ENCODE measurements at places on chromosomes 12 and 14.
A peak's percentile ranks its signal among the peaks of the same experiment; 100 is the strongest.

DNA sequence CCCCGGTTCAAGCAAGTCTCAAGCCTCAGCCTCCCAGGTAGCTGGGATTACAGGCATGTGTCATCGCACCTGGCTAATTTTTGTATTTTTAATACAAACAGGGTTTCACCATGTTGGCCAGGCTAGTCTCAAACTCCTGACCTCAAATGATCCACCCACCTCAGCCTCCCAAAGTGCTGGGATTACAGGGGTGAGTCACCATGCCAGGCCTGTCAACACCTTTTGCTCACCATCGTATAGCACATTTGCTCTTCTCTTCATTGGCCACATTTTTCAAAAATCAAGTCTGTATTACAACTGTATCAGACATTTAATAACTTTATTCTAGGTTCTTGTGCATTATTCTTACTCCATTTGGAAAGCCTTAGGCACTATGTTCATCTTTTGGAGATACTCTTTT is 50.3 kb downstream of the BCAT1 start:
- no peak for DNase-seq

- no peak for DNase-seq
Observed at GRCh38 chr12:66550626-66551025, 128.2 kb downstream of the GRIP1 start.

DNA sequence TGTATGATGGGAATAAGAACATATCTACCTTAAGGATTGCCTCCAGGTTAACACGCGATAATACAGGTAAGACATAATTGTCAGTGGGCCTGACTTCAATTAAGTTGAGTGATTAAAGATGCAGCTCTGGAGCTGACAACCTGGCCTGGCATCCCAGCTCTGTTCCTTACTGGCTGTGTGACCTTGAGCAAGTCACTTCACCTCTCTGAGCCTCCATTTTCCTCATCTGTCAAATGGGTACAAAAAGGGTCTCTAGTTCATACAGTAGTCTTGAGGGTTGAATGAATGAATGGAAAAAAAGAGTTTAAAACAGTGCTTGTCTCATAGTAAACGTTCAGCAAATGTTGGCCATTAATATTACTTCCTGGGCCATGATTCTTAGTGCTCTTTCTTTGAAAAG is 213.9 kb downstream of the PHETA1 start:
- DNase-seq = no peak

- DNase-seq = no peak
Observed at GRCh38 chr12:128318341-128318740, 51.4 kb downstream of the TMEM132C start.

DNA sequence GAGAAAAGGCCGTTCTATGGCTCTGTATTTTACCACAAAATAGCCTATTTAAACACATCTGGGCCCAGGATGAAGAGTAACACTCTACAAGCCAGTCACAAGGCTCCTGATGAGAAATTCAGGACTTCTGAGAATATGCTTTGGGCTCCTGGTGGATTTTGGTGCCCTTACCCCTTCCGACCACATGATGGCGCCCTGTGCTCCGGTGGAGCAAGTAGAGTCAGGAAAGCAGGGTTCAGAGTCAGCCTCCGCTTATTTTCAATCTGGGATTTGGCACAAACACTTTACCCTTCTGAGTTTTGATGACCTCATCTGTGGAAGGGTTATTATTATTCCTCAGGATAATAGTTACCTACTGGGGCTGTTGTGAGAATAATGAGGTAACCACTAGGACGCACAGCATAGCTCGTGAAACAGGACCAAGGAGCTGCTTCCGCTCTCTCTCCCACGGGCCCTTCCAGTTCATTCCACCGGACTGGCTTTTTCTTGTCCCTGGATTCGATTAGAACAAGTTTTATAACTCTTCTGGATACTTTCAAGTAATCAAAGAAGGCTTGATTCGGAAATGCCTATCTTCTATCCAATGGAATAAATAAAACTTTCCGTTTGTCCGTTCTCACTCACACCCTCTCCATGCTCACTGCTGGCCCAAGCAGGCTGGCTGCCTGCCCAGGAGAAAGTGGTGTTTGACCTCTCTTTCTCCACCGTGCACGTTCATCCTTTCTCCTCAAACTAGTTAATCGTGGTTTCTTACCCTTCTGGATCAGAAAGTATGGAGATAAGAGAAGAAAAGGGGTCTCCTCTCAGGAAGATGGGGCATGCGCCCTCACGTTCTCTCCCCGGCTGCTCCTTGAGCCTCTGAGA is 104.6 kb downstream of the GALC start:
- DNase-seq = peak; percentile 7

DNA sequence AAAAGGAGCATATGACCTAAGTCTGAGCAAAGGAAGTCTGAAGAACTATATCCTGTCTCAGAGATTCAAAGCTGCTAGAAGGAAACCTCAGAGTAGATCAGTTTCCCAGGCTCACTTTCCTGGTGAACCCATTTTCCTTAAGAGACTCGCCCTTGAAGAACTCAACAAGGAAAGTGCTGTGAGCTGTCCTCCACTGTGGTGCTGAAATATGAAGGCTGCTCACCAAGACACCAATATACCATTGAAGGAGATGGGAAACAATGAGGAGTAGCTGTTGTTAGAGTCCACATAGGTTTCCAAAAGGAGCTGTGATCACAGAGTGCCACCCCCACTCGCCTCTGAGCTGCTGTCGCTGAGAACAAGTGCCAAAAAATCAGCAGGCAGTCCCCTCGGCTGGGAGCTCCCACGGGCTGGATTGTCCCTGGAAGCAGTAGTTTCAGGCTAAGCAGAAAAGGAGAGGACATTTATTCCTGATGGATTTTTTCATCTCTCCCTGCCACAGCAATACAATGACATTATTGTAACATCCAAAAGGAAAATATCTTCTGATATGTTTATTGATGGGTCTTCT is 282.1 kb downstream of the RPS29 start:
- peak; percentile 15 for DNase-seq

Measured in EH (cell line).